ENCODE measurements at places on chromosomes 2 and 18.

DNA sequence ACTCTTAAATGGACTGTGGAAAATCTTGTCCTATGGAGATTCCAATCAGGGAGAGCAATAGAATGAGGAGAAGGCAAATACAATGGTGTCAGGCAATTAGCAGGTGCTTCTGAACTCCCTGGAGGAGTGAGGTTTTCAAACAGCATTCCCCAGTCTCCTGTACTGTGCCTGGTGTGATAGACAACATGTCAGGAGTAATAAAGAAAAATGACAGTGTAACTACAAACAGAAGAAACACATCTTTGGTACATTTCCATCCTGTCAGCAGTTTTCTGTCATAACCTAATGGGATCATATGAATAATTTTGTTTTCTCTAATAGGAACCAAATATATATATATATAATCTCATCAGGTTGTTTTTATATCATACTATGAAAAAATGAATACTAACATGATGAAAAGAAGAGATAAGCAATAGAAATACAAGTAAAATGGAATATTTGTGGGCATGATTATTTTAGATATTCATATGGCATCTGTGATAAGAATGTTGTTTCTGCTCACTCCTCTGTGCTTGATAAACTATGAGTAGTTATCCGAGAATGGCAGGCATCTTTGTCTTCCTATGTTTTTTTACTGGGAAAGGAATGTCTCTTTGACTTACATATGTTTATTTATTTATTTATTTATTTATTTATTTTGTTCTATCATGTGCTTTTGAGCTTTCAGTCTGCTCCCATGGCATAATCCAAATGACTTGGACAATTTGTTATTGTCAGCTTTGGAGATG lies 441.7 kb downstream of the TXNL1 start:
- DNase-seq: no peak

GRCh38 chr2:152427902-152428301 lies 92.9 kb downstream of the FMNL2 start:
- no peak for DNase-seq

- no peak for DNase-seq
These were observed 15.5 kb downstream of the ITPRID2 start for GRCh38 chr2:181907057-181907456.

GRCh38 chr2:21466341-21466927 lies 342.7 kb downstream of the TDRD15 start:
- DNase-seq: no peak

- no peak for DNase-seq
These were observed 1000.4 kb upstream of the ACVR2A start for GRCh38 chr2:146844226-146844990.

- no peak for DNase-seq
These were observed 134.0 kb downstream of the SEPTIN10 start for GRCh38 chr2:109479804-109480203.

DNA sequence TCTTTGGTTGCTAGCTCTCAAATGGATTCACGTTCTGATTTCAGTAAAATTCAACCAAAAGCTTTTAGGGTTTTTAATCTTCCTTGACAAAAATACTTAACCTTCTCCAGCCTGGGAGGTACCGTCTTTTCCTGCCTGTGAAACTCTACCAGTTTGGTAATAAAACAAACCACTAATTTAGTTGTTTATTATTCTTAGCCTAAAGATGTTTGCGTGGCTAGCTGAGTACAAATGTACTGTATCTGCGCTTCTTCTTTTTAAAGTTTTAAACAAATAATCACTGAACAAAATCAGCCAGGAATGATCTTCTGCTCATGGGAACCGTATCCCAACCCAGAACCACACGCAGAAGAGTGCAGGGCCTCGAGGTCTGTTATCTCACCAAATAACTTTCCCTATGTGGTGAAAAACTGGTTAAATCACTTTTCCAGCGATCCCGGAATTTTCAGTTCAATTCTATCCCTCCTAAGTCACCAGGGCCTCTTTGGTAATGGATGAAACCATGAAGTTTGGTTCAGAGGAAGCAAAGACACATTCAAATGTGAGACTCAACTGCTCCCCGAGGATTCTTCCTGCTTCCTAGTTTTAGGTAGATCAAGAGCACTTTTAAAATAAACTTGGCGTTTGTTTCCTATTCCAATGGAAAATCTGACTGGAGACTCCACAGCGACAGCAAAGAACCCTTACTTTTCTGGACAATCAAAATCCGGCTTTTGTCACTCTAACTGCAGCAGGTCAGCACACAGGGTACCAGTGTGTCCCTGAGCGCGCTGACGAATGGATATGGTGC lies 36.1 kb downstream of the BCL2 start:
- DNase-seq: no peak

DNA sequence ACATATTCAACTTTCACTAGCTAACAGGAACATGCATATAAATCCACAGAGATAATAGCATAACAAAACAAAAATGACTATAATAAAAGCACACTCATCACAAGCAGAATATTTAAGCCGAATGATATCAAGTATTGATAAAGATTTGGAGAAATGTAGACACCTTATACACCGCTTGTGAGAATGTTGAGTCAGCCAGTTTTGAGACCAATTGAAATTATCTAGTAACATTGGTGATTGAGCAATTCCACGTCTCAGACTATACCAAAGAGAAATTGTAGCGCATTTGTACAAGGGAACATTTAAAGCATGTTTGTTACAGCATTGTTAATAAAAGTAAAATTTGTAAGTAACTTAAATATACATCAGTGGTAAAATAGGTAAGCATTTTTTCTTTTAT lies 402.9 kb upstream of the FIGN start:
- no peak for DNase-seq

DNA sequence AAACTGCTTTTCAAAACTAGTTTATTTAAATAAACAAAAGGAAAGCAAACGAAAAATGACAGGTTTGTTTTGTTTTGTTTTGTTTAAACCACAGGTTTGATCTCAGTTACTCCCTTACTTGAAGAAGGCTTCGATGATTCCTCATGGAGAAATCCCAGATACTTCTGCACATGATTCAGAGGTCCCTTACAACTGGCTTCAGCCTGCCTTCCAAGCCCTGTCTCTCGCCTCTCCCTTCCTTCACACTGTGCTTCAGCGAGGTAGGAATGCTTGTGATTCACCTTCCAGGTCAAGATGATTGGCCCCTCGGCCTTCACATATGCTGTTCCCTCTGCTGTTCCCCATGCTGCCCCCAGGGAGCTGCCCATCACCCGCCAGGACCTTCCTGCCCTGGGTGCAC lies 104.1 kb upstream of the ITGA6 start:
- DNase-seq: no peak

- no peak for DNase-seq
These were observed 78.0 kb upstream of the PXDN start for GRCh38 chr2:1822341-1822740.

DNA sequence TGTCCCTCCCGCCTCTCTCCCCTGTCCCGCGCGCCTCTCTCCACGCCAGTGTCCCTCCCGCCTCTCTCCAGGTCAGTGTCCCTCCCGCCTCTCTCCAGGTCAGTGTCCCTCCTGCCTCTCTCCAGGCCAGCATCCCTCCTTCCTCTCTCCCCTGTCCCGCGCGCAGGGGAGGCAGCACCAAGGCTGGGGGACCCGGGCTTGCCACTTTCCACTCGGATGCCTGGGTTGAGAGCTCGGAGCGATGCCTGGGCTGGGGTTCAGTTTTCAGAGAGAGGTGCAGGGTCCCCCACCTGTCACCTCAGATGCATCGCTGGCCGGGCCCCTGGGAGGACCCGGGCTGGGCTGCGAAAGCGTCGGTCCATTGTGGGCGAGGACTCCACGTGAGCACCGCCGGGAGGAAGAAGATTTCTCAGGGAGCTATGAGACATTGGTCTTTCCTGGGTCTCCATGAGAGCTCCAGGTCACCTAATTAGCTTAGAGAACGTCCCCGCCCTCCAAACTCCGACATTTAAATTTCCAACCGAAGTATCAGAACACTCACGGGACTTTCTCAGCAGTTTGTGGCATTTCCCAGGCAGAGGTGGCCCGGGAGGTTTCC lies 2.1 kb downstream of the FBLN7 start:
- DNase-seq: no peak

DNA sequence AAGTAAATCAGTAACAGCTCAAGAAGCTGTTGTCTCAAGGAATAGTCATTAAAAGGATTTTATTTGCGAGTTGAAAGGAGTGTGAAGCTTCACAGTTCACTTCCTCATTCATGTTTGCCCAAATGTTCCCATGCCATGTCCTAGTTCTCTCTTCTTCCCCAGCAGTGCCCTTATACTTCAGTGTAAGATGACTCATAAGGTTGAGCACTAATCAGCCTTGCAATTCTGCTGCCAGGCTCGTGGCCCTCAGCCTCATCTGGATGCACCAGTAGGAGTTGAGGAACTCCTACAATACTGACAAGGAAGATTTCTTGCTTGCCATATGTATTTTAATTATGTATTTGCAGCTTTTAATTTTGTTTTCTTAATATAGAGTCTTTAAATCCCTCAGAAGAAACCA lies 1980.4 kb downstream of the SUCLG1 start:
- DNase-seq: no peak

DNA sequence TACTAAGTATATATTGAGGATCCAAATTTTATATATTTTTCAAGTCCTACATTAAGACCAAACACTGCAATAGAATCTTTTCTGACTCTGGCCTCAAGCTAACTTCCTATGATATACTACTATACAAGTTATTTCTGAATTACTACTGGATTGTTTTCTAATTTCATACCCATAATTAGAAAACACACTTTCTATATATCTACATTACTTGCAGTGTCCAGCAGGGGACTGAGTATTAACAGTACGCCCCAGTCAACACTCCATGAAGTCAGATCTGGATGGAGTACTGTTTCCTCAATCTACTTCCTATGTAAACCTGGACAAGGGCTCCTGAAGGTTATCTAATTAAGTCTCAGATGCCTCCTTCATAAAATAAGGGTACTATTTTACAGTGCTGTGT lies 26.5 kb downstream of the RMP24 start:
- no peak for DNase-seq

DNA sequence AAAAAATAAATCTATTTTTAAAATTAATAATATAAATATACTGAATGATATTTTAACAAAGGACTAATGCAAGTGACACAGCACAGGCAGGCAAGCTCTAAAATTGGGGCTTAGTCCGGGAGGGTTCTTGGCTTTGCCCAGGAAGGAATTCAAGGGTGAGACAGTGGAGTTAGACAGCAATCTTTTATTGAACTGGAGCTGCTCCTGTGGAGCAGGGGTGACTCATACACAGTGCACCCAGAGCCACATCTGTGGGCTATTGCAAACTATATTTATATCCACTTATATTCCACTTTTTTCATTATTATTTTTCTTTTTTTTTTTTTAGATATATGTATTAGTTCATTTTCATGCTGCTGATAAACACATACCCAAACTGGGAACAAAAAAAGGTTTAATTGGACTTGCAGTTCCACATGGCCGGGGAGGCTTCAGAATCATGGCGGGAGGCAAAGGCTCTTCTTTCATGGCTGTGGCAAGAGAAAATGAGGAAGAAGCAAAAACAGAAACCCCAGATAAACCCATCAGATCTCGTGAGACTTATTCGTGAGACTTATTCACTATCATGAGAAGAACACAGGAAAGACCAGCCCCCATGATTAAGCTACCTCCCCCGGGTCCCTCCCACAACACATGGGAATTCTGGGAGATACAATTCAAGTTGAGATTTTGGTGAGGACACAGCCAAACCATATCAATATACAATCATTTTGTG lies 437.1 kb downstream of the BCL11A start:
- DNase-seq: no peak

GRCh38 chr2:21972586-21972985 lies 848.8 kb downstream of the TDRD15 start:
- DNase-seq: no peak

DNA sequence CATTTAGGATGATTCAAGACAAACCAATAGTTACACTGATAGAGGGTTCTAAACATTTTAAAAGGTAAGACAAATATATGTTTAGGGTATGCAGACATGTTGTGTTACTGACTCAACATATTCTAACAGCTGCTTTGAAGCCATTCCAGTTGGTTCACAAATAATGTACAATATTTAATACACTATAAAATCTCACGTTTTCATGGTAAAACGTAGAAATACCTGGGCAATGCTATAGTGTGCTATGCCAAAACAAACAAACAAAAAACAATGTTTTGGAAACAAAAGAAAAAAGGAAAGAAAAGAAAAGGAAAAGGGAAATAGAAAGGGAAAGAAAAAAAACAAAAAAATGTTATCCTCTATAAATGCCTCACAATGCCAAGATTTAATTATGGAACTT lies 277.1 kb downstream of the TCF4 start:
- no peak for DNase-seq
